ENCODE measurements at places on chromosomes 12 and 14.

DNA sequence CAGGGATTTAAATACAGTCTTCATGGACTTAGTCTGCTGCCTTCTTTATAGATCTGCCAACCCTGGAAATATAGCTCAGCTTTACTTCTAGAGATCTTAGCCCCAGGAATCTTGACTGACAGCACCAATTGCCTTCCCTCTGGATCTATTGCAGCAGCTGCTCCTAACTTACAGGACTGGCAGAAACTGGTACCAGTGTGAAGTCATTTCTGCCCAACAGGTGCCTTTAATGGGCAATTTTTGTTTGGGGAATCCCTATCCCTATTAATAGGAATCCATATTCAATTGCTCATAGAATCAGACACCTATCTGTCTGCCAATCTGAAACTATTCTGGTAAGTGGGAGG, 27.2 kb downstream of the SPX start:
- no peak for DNase-seq

DNA sequence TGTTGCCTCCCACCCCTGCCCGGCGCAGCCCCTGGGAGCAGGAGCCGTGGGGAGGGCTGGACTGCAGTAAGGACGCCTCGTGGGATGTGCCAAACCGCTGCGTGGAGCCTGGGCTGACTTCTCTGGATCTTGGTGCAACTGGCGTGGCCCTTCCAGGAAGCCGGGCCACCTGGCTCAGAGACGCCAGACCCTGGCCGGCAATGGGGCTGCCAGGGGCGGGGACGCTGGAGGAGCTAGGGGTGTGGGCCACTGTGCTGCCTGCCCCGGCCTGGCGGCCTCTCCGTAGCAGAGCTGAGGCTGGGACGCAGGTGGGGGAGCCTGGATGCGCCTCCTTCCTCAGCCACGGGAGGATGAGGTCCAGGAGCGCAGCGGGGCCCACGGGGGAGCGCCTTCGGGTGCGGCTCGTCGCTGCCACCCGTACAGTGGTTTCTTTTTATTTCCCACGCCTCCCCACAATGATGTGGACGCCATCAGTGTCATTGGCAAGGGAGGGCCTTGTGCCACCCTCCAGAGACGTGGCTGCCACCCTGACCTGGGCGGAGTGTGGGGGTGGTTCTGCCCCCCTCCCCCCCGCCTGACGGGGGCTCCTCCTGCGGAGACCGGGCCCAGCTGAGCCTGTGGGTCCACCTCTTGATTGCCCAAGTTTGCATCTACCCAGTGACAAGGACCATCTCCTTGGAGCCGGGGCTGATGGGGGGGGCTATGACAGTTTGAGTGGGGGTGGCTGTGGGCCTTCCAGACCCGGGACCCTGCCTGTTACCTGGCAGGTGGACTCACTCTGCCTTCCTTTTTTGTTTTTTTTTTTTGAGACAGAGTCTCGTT, 11.3 kb downstream of the DDX51 start:
- no peak for DNase-seq

DNA sequence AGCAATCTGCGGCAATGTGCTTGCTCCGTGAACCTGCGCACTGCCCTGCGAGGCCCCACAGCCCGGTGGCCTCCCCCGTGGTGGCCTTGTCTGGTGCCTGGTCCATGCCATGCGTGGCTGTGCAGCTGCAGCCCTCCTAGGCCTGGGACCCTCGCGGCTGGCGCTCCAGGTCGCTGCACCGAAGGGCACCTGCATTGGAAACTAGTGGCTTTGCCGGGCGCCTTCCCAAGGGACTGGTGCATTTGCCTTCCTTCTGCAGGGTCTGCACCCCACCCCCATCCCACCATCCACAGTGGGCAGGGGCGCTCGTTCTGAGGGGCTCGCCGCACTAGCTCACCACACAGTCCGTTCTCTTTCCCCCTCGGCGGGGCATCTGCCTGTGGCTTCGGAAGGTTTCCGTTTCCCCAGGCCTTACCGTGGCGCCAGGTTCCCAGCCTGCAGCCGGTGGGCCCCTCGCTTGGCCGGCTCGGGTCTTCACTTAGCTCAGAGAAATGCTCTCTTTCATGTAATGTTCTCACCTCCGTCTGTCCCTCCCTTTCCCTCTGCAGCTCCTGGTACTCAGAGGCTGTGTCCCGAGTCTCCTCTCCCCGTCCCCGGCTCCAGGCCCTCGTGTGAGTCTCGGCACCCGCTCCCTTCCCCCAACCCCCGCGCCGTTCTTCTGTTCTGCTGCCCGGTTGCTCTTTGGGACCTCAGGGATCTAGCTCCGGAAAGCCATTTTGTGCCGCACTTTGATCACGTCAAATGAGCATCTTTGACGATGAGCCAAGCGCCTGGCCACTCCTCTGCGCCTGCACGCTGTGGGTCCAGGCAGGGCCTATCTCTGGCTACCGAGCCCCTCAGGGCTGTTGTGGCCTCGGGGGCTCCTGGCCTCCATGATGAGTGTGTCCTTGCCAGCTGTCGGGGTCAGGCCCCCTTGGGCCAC, 31.9 kb downstream of the JAG2 start:
- no peak for DNase-seq

DNA sequence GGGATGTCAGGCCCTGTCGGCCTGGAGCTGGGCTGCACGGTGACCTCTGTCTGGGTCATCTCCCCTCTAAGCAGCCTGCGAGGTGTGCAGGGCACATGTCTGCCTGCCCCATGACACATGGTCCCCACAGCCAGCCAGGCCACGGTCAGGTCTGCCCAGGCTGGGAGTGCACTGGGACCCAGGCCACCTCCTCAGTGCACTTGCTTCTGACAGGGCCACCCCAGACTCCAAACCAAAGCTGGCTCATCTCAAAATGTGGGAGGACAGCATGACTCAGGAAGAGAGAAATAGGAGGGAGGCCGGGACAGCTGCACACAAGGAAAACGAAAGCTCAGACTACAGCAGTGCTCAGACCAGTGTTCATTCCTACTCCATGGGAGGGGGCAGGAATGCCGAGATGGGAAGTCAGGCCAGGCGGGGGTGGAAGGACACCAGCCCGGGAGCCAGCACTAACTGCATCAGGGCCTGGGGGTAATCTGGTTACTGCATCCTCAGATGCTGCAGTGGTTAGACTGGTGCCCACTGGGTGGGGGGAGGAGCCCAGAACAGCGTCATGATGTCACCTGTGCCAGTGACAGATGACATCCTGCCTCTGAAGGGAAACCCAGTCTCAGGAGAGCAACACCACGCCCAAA, 4.0 kb downstream of the P2RX2 start:
- no peak for DNase-seq

GRCh38 chr12:56104815-56105608, 653 bp downstream of the PA2G4 start:
- DNase-seq: no peak

DNA sequence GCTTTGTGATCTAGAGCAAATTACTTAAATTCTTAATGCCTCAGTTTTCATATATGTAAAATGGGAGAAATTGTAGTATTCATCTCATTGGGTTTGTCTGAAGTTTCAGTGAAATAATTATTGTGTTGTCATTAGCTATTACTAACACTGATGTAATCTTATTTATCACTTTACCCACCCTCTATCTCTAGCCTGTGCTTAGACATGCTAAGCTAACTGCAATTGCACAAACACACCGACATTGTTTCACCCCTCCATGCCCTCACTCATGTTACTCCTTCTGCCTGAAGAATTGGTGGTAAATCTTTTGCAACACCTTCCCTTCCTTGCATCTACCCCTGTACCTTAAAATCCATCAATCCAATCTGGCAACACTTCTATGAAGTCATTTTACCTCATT, 241.6 kb downstream of the BCAT1 start:
- DNase-seq: no peak

- no peak for DNase-seq
Observed at GRCh38 chr14:102878174-102878969, 44.1 kb upstream of the AMN start.

- peak; percentile 36 for DNase-seq
Observed at GRCh38 chr12:84408936-84409335, 503.7 kb downstream of the SLC6A15 start.

GRCh38 chr12:3253682-3254275, 176.6 kb downstream of the TSPAN9 start:
- DNase-seq: no peak
